T-cell (primary cell): ENCODE measurements at places on chromosomes 3 and 15.

GRCh38 chr3:45683417-45684326 lies 5.5 kb upstream of the SACM1L start:
- H3K27me3 ChIP-seq = no peaks in the 10 kb centered on the region
- no peak overlapping the region for H3K27ac ChIP-seq
- H3K4me3 ChIP-seq = no peak overlapping the region
- H3K36me3 ChIP-seq = no peaks in the 10 kb centered on the region
- peaks cover 7% of the 10 kb centered on the region for H3K4me1 ChIP-seq

DNA sequence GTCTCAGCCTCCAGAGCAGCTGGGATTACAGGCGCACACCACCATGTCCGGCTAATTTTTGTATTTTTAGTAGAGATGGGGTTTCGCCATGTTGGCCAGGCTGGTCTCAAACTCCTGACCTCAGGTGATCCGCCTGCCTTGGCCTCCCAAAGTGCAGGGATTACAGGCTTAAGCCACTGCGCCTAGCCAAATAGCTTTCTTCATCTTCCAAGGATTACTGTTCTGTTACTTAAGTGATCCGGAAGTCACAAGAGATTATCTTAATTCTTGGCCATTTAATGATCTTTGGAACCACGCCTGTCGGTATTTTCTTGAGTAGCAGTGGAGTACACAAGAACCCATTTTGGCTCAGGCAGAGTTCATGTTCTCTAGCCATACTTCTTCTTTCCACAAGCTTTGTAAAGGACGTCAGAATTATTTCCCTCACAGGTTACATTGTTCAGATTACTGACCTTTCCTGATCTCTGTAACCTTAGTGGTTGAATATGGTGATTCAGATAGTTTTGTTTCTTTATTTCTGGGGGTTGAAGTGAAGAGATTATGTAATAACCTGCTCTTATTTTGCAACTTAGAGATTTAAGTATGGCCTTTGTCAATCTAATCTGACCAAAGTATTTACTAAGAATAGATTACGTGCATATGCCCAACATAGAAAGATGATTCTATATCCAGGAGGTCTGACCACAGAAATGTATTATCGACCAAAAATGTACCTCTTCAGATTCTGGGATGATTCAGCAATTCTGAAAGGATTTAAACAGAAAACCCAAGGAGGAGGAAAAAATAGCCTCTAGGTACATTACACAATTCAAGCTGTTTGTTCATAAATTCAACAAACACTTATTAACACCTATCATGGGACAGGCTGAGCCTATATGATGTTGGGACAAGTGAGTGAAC lies 132.2 kb downstream of the GREM1 start:
- H3K27ac ChIP-seq = no peak overlapping the region
- no peak overlapping the region for H3K4me3 ChIP-seq
- no peak for DNase-seq

DNA sequence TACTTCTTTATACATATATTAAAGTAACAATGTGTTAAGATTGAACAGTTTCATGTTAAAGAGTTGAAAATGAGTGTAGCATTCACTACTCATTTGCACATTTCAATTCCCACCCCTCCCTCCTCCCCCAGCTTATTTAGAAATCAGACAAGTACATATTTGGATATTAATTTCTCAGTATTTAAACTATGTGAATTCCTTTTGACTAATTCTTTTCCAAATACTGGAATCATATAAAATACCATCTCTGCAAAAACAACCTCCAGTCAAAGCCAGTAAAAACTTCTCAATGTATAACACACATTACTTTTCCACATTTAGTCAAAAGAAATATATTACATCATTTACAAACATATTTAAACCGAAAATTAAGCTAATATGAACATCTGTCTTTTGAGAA lies 25.5 kb upstream of the SHC4 start:
- no peak for DNase-seq
- no peaks in the 10 kb centered on the region for H3K4me1 ChIP-seq
- no peak overlapping the region for H3K27ac ChIP-seq
- H3K36me3 ChIP-seq = peaks cover 5% of the 10 kb centered on the region

DNA sequence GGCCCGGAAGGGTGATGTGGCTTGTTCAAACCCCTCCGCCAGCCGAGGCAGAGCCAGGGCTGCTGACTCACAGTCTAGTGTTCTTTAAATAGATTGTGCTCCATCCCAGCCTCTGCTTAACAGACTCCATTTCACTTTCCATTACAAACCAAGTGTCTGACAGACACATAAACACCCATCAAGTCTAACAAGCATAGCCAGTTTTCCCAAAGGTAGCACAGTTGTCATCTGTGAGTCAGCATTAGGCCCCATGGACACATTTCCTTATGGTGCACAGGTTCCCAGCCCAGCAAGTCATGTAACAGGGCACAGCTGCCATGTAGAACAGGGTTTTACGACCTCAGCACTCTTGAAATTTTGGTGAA lies 109.9 kb upstream of the RAP2B start:
- no peaks in the 10 kb centered on the region for H3K36me3 ChIP-seq
- DNase-seq = no peak
- no peak overlapping the region for H3K27ac ChIP-seq
- no peaks in the 10 kb centered on the region for H3K4me1 ChIP-seq

DNA sequence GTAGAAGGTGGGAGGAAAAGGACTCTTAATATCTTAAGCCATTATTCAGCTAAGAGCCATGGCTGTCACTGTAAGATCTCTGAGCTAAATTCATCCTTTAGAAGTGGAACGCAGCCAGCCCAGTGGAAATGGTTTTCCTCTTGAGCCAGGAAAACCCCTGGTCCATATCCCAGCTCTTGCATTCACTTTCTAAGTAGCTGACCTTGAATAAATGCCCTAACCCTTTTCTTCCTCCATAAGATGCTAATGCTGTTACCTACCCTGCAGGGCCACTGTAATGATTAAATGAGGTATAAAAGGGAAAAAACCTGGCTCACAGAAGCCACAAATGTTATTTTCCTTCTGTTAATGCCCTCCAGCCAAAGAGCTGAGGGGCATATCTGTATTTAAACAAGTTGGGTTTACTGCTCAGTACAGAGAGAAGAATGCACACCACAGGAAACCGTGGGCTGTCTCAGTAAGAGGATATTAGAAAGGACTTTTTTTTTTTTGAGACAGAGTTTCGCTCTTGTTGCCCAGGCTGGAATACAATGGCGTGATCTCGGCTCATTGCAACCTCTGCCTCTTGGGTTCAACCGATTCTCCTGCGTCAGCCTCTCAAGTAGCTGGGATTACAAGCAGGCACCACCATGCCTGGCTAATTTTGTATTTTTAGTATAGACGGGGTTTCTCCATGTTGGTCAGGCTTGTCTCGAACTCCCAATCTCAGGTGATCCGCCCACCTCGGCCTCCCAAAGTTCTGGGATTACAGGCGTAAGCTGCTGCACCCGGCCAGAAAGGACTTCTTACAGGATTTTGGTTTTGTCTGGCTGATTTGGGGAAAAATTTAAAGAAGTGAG lies 6.8 kb downstream of the UBL7 start:
- DNase-seq = no peak
- no peaks in the 10 kb centered on the region for H3K27me3 ChIP-seq
- H3K4me1 ChIP-seq = peaks cover 8% of the 10 kb centered on the region
- no peak overlapping the region for H3K27ac ChIP-seq
- no peak overlapping the region for H3K4me3 ChIP-seq
- H3K36me3 ChIP-seq = peaks cover 25% of the 10 kb centered on the region

- no peaks in the 10 kb centered on the region for H3K36me3 ChIP-seq
- no peak for DNase-seq
- no peak overlapping the region for H3K4me3 ChIP-seq
- H3K27me3 ChIP-seq = no peaks in the 10 kb centered on the region
- H3K27ac ChIP-seq = no peak overlapping the region
- no peaks in the 10 kb centered on the region for H3K4me1 ChIP-seq
Observed at GRCh38 chr3:141469720-141470119, 17.1 kb upstream of the RASA2 start.

DNA sequence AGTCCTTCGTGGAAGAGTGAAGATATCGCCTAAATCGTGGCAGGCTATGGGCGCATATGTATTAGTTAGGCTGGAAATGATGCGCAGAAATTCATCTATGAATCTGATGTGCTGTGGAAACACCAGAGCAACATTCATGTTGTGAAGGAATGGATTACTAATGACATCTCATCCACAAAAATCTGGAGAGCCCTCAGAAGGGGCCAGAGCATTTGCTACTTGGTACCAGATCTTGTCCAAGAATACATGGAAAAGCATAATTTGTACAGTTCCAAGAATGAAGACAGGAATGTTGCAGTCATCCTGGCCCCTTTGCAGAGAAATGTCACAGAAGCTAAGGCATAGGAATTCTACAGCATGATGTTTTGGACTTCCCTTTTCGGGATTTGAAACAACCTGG lies 38.4 kb upstream of the FOXB1 start:
- no peaks in the 10 kb centered on the region for H3K4me1 ChIP-seq
- no peak overlapping the region for H3K27ac ChIP-seq
- no peaks in the 10 kb centered on the region for H3K36me3 ChIP-seq
- no peak overlapping the region for H3K4me3 ChIP-seq
- no peak for DNase-seq

DNA sequence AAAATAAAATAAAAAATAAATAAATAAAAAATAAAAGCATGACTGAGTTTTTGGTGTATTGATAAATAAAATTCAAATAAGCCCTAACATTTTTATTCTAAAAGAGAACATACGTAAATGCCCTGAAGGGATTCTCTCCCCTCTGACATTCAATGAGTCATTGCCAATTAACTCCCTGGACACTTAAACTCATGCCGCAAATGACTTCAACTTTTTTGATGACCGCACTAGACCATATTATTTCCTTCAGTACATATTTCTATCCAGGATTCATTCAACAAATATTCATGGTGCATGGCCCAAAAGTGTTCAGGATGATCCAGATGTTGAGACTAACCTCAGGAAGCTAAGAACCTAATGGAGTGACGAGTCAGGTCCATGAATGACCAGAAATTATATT lies 195.9 kb upstream of the LRRN1 start:
- DNase-seq = no peak
- no peak overlapping the region for H3K27ac ChIP-seq
- no peaks in the 10 kb centered on the region for H3K4me1 ChIP-seq
- H3K27me3 ChIP-seq = no peaks in the 10 kb centered on the region

DNA sequence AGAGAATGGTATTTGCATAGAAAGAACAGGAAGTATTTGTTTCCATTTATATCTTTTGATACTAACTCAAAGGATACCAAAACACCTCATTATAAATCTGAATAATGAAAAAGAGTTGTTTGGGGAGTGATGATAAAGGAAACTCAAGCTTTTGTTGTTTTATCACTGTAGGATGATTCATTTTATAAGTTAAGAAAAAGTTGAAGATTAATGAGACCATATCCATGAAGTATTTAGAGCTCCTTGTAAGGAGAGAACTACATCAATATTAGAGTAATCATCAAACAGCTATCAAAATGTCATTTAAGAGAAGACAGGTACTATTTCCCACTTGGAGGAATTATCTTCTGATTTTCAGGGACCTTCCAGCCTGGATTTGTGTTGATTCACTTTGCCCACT lies 92.5 kb downstream of the EPHB1 start:
- no peak overlapping the region for H3K27ac ChIP-seq
- no peak for DNase-seq
- H3K36me3 ChIP-seq = no peaks in the 10 kb centered on the region
- H3K4me1 ChIP-seq = no peaks in the 10 kb centered on the region
- no peak overlapping the region for H3K4me3 ChIP-seq
- no peaks in the 10 kb centered on the region for H3K27me3 ChIP-seq

DNA sequence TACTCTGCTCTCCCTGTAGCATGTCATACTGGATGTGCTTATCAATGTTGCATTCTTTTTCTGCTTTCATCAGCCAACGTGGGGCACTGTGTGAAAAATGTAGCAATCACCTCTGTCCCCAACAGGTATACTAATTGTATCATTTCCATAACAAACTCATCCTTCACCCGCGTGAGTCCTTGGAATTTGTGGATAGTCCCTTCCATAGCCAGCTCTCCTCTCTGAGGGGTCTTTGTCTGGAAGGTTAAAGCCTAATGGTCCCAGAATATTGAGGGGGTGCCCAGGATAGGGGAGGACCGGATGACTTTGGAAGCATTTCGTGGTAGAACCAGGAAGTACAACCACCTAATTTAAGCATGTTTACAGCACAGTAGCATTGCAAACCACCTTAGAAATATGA lies 124.6 kb downstream of the FOXB1 start:
- no peaks in the 10 kb centered on the region for H3K27me3 ChIP-seq
- no peaks in the 10 kb centered on the region for H3K36me3 ChIP-seq
- DNase-seq = no peak
- H3K4me1 ChIP-seq = peaks cover 12% of the 10 kb centered on the region
- no peak overlapping the region for H3K4me3 ChIP-seq

GRCh38 chr15:41256577-41257038 lies 25.5 kb downstream of the CHP1 start:
- no peak for DNase-seq
- no peaks in the 10 kb centered on the region for H3K27me3 ChIP-seq
- no peak overlapping the region for H3K27ac ChIP-seq
- no peaks in the 10 kb centered on the region for H3K36me3 ChIP-seq

- H3K4me3 ChIP-seq = no peak overlapping the region
- DNase-seq = no peak
- H3K27ac ChIP-seq = no peak overlapping the region
- no peaks in the 10 kb centered on the region for H3K27me3 ChIP-seq
- H3K4me1 ChIP-seq = no peaks in the 10 kb centered on the region
Observed at GRCh38 chr3:60185161-60185560, 1066.1 kb downstream of the FHIT start.

DNA sequence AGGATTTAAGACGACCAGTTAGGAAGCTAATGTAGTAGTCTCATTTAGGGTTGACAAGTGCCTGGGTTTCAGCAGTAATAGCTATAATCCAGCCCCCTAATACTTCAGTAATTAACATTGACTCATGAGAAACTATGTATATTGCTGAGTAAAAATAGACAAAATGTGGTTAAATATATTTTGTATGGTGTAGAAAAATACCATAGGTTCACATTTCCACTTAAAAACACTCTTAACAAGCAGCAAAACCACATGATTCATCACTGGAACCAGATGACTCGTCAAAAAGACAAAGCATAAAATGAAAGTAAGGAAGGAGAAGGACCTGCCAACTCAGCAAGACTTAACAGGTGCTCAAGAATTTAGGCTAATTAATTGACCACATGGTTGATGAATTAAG lies 288.9 kb downstream of the EFHB start:
- no peaks in the 10 kb centered on the region for H3K36me3 ChIP-seq
- no peaks in the 10 kb centered on the region for H3K27me3 ChIP-seq
- no peaks in the 10 kb centered on the region for H3K4me1 ChIP-seq
- no peak overlapping the region for H3K27ac ChIP-seq

DNA sequence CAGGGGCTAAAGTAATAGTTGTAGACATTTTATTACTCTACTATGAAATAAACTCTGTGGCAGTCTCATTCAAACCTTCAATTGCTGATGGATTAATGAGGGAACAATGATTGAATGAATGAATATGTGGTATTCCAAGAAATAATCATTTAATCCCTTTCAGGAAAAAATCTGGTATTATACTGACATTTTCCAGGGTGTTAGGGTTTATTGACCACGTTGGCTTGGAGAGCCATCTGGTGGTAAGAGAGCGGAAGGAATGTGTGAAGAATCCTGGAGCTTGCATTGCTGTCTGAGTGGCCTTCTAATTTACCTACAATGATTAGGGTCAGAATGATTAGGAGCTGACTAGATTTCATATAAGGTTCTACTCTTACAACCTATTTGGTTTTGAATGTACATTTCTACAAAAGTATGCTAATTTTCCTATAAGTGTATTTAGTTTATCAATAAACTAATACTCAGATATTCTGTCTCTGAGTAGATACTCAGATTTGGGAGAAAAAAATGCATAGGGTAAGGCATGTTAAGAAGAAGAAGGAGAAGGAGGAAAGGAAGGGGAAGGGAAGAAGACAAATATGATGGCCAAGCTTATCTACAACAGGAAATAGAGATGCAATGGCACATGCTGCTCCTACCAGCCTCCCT lies 249.9 kb downstream of the ROBO1 start:
- no peaks in the 10 kb centered on the region for H3K27me3 ChIP-seq
- no peaks in the 10 kb centered on the region for H3K4me1 ChIP-seq
- no peak overlapping the region for H3K4me3 ChIP-seq
- H3K27ac ChIP-seq = no peak overlapping the region
- no peak for DNase-seq
- H3K36me3 ChIP-seq = no peaks in the 10 kb centered on the region
